ENCODE measurements at places on chromosomes 2 and 18.

GRCh38 chr2:155099784-155100183 is 401.3 kb downstream of the KCNJ3 start:
- DNase-seq: no peak

DNA sequence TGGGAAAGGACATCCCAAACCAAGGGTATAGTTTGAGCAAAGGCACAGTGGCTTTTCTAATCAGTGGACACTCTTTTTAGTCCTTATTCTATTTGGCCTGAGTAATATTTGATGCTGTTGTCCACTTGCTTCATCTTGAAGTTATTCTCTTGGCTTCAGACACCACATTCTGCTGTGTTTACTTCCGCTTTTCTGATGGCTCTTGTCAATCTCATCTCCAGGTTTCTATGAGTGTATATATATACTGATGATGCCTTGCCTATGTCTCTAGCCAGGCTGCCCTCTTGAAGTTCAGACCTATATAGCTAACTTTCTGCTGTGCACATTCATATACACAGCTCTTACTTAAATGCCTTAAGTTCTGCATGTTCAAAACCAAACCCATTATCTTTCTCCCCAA is 83.1 kb downstream of the EFEMP1 start:
- no peak for DNase-seq

DNA sequence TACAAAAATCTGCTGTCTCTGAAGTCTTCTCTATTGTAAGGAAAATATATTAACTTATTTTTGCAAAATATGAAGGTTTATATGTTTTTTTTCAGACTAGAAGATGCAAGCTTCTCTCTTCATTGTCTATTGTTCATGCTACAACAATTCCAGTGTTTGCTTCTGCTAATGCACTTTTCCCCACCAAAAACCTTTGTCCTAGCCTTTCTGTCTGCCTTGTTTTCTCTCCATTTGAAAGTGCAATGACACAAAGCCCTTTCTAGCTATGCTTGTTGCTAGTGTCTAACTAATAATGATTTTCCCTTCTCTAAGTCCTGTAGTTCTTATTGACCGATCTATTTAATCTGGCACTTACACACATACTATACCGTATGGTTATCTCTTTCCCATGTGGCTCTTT is 369.5 kb upstream of the CELF4 start:
- no peak for DNase-seq

GRCh38 chr2:199364153-199364552 is 93.6 kb downstream of the SATB2 start:
- no peak for DNase-seq

DNA sequence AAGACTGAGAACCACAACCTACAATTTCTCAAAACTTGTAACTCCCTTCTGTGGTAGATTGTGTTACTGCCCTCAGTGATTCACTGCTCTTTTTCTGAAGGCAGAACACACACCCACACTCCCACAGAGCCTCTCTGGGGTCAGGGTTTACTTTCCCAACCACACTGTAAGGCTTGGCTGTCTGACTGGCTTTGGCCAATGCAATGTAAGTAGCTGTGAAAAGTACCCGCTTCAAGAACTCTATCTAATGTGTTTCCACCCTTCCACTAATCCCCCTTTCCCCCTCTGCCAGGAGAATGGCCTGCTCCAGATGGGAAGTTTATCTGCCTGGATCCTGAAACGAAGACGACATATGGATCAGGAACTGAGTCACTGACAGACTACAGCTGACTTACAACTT is 222.7 kb downstream of the CDH2 start:
- DNase-seq: peak; percentile 56

GRCh38 chr2:230335864-230336506 is 9.0 kb downstream of the SP140L start:
- no peak for DNase-seq

DNA sequence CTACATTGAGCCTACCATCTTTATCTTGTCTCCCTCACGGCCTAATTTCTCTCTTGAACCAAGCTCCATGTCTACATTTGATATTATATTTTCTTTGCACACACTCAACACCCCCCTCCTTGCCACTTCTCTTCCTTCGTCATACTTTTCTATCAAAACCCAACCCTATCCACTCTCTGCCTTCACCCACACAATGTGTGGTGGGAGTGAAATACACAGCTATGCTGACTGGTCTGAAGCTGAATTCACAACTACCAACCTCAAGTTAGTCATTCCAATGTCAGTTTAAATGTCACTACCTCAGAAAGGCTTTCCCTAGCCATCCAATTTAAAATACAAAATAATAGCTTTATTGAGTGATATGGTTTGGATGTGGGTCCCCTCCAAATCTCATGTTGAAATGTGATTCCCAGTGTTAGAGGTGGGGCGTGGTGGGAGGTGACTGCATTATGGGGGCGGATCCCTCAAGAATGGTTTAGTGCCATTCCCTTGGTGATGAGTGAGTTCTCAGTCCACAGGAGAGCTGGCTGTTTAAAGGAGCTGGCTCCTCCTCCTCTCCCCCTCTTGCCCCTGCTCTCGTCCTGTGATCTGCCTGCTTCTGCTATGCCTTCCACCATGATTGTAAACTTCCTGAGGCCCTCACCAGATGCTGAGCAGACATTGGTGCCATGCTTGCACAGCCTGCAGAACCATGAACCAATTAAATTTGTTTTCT is 112.1 kb downstream of the DTNB start:
- DNase-seq: no peak

DNA sequence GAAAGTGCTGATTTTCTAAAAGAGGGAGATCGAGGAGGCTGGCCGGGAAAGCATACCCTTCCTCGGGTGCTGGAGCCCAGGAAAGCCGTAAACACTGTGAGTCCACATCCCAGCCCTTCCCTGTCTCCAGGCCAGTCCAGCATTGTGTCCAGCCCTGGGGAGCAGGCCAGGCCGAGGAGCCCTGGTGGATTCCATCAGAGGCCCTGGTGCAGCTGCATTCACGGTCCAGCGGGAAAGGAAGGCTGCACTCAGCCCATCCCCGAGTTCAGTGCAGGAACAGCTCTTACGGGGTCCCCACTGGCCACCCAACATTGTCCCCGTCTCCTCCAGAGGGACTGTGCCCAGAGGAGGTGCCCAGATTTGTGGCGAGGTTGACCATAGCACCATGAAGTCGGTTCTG is 218.6 kb downstream of the KLHL29 start:
- DNase-seq: no peak

DNA sequence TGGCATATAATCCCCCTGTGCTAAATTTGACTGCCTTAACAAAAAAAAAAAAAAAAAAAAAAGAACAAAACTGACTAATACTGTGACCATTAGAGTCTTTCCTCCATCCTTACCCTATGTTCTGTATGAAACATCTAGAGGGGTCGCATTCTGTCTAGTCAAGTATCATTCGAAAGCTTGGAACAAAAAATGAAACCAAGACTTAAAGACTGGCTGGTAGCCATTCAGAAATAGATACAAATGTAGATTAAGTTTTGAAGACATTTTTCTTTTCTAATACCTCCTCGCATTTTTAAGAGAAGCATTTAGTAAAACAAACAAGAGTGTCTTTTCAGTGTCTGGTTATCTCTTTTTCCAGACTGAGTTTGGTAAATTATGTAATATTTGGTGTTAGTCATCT is 66.7 kb downstream of the SPATS2L start:
- DNase-seq: no peak

DNA sequence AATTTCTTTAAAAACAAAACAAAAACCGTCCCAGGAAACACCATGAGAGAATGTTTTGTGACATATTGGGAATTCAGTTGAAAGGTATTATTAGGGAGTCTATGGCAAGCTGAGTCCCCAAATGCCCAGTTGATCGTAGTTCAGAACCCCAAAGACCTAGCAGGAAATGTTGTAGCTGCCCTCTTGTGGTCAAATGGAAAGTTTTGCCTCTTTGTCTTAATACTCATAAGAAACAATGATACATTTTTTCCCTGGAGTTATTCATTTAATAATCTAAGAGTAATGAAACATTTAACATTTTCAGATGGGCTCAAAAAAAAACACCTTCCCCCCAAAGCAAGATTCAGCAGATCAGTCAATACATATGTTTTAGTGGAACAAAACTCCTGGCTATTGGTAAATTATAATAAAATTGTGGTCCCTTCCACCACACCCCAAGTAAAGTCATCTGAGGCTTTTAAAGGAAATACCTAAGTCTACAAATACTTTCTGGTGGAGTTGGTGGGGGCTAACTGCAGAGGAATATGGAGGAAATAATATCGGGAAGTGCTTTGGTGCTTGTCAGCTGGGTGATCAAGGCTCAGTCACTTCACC is 37.8 kb upstream of the EFEMP1 start:
- DNase-seq: peak; percentile 37

DNA sequence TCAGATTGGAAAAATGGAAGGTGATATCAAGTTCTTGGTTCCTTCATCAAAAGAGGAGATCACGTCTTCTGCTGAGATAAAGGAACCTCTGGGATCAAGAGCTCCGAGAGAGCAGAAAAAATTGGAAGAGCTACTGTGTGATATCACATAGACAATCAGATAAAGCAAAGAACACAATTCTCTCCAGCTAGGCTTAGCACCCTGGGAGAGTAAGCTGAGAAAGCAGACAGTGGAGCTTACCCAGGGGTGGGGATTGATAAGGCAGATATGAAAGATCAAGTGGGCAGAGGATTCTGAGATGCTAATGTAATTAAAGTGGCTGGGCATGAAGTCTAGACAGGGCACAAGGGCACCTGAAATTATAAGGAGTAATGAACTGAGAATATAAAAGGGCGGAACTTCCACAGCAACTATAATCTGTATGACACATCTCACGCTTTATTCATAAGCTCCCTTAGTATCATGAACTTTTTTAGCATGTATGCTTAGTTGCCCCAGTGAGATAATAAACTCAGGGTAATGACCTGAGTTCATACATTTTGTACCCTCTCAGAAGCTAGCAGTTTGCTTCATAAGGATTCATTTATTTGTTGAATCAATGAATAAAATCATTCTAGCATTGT is 65.8 kb downstream of the FAM161A start:
- DNase-seq: no peak

DNA sequence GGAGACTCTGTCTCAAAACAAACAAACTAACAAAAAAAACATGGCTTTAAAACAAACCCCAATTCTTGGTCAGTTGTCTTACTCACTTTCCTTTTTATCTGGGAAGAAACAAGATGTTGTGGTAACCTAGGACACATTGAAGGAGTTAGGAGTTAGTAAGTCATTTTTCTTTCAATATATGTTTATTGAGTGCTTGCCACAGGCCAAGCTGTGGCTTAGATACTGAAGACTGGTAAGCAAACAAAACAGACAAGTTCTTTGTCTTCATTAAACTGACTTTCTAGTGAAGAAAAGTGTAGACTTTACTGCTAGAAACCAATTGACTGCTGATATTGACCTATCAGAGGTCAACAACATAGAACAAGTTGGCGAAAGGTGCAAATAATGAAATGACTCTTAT is 1228.3 kb upstream of the FAM98A start:
- no peak for DNase-seq

GRCh38 chr2:154097833-154098398 is 226.2 kb downstream of the GALNT13 start:
- DNase-seq: no peak

GRCh38 chr2:50584185-50584584 is 447.7 kb downstream of the NRXN1 start:
- no peak for DNase-seq

DNA sequence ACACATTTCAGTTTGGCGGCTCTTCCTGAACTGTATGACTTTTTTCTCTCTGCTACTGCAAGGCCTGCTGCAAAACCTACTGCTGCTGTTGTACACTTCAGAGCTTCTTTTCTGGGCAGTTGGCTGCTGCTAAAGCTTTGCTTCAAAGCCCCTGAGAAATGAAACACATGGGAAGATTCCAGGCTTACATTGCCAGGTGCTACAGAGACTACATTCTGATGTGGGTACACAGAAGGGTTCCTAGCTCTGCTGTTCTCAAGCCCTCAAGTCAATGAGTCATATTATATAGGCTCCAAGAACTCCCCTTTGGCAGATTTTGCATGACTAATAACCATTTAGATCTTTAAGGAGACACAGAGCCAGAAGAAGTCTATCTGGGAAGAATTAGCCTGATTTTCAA is 12.9 kb upstream of the PGAP1 start:
- DNase-seq: no peak

GRCh38 chr18:23135550-23136325 is 453 bp downstream of the CABLES1 start:
- peak; percentile 90 for DNase-seq

DNA sequence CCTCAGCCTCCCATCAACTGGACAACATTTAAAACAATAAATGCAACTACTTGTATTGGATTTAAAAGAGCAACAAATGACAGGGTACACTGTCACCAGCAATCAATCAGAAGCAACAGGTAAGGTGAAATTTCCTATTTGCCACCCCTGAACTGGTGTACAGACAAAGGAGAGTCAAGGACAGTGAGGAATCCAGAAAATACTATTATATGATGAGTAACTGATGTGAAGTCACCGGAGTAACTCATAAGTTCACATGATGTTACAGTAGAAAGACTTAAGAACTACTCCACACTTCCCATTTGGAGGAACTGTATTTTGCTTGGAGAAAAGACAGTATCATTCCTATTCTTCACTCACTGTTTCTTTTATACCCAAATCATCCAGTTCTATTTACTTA is 4.1 kb upstream of the STAT1 start:
- no peak for DNase-seq

DNA sequence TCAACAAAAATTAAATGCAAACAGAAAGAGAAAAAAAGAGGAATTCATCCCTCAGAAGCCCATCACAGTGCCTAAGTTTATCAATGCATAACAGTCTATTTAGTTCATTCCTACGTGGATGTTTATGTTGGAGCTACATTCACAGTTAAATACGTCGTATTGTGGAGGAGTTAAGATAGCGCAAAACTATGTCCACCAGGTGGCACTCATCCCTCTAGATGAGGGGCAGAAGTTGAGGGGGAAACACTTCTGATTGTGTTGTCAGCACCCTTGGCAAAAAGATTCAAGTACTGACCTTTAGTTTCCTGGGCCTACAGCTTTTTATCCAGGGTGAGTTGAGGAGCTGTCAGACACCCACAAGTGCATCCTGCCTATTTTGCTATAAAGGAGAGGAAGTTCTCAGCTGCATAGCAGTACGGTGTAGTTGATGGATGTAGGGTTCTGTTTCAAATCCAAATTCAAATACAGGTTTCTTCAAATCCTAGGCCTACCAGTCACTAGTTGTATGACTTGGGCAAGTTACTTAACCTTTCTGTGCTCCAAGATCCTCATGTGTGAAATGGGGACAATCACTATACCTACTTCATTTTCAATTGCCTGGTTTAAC is 26.8 kb upstream of the MYO1B start:
- DNase-seq: peak; percentile 51

DNA sequence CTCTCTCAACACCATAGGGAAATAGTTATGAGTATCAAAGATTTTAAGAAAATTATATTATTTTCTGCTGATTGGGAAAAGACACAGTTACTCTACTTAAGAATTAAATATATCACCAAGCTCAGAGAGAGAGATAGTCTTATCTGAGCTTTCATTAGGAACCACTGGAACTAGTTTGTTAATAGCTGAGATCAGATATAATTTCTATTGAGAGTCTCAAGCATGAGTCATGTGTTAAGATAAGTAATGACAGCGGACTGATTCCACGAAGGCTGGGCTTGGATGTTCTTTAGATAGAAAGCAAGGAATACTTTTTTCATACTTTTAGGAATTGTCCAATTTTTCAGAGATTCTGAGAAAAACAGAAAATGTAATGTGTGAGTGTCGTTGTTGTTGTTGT is 44.4 kb upstream of the RBM44 start:
- no peak for DNase-seq
